ENCODE measurements at places on chromosomes 13 and 19.

DNA sequence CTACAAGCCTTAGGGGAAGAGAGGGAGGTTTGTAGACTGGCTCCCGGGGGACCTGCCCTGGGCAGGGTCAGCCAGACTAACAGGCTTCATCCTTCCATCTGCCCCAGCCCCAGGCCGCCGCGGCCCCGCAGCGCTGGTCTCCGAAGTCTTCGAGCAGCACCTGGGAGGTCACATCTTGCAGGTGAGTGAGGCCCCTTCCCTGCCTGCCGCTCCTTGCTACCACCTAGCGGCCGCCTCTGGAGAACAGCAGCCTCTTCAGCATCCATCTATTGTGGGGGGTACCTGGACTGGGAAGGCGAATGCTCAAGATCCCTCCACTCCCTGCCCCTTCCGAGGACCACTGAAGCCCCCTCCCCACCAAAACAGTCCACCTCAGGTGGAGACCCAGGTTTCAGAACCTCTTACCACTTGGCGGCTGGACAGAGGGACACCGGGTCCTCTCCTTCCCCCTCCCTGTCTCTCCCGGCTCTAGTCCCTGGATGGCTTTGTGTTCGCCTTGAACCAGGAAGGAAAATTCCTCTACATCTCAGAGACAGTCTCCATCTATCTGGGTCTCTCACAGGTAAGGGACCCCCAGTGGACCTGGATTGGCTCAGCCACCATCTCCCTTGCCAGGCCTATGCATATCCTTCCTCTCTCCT lies 12.7 kb downstream of the NPAS1 start:
- no peak for DNase-seq

- DNase-seq: no peak
Measured at GRCh38 chr19:30420881-30421280, 48.7 kb downstream of the ZNF536 start.

- no peak for DNase-seq
Measured at GRCh38 chr13:30364133-30364532, 56.8 kb upstream of the KATNAL1 start.

- DNase-seq: peak; percentile 94
Measured at GRCh38 chr19:45645631-45646344, 6.6 kb upstream of the EML2 start.

GRCh38 chr13:52452470-52452869 lies 2.0 kb upstream of the VPS36 start:
- no peak for DNase-seq

DNA sequence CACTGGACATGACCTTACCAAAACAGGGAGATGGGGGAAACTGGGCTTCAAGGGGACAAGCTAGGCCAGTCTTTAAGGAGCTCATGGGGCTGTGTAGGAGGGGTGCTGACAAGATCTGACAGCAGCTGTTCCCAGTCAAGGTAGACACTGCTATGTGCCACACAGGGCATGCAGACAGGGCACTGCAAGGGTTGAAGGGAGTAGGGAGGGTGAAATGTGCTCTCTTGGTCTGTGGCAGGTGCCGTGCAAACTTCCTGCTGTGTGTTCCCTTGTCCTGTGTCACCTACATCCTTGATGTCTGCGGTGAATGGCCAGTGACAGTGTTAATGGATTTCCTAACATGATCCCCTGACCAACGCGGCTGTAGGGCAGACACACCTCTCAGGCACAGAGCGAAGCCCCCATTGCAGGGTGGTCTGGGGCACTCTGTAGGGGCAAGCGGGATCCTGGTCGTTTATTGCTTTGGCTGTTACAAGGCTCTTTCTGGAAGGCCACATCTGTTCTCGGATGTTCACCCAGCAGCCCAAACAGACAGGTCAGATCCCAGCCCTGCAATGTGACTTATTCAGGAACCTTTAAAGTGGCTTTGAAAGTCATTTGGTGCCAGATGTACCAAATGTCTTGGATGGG lies 199.5 kb upstream of the ZNF536 start:
- no peak for DNase-seq
